Fibroblast of skin of back (primary cell): ENCODE measurements at places on chromosomes 1 and 21.

DNA sequence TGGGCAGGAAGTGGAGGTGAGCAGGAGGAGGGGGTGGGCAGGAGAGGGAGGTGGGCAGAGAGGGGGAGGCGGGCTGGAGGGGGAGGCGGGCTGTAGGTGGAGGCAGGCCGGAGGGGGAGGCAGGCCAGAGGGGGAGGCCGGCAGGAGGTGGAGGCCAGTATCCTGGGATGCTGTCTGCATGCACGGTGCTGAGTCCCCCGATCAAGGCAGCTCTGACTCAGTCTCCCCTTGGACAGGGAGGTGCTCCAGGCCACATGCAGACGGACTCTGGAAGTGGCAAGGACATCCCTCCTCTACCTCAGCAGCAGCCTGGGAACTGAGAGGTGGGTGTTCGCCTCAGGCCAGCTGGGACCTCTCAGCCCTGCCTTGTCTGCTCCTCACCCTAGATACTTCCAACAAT is 9.9 kb downstream of the IKBKE start:
- no peak for DNase-seq

- no peak for DNase-seq
These were observed 89.2 kb downstream of the SLC35F3 start for GRCh38 chr1:233993651-233994050.

- DNase-seq: no peak
These were observed 313.6 kb downstream of the ASTN1 start for GRCh38 chr1:176850871-176851270.

- peak; percentile 5 for DNase-seq
These were observed 22.5 kb downstream of the DPH5 start for GRCh38 chr1:101003012-101003650.

GRCh38 chr1:86757272-86757984 is 53.1 kb downstream of the SH3GLB1 start:
- DNase-seq: no peak
